Ammon's horn (tissue), 1 donor: ENCODE measurements at places on chromosomes 16 and 17.

- no peak for DNase-seq
Observed at GRCh38 chr16:12504312-12504711, 299.4 kb downstream of the CPPED1 start.

DNA sequence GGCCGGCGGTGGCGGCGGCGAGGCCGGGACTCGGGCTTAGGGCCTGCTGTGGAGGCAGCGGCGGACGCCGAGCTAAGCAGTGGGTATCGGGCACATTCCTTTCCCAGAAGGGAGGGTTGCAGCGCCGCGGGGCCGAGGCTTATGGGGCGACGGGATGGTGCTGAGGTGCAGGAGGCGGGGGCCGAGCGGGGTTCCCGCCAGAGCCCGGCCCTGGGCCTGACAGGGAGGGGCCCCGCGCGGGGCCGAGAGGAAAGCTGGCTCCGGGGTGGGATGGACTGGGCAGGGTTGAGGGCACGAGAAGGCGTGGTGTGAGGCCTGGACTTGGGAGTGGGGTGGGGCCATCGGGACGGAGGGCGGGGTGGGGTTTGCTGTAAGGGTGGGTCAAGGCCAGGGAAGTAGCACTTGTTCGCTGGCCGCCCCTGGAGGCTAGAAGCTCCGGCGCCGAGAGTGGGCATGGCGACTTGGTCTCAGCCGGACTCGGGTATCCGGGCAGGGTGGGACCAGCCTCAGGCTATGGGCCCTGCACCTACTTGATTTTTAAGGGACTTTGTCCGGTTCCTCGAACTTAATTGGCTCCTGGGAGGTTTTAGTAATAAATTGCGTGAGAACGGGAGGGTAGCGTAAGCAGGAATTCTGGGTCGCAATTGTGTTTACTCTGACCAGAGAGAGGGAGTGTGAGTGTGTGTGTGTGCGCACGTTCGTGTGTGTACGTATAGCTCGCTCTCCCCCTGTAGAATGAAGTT lies 396 bp downstream of the NFE2L1 start:
- peak; percentile 81 for DNase-seq

- peak; percentile 73 for DNase-seq
Observed at GRCh38 chr17:4607773-4608187, 23.5 kb downstream of the SMTNL2 start.

- no peak for DNase-seq
Observed at GRCh38 chr16:73711406-73712080, 585.1 kb upstream of the PSMD7 start.

- DNase-seq: peak; percentile 83
Observed at GRCh38 chr16:56488035-56488434, 31.8 kb downstream of the BBS2 start.

GRCh38 chr16:86887416-86887815 lies 309.1 kb downstream of the FOXL1 start:
- DNase-seq: no peak

DNA sequence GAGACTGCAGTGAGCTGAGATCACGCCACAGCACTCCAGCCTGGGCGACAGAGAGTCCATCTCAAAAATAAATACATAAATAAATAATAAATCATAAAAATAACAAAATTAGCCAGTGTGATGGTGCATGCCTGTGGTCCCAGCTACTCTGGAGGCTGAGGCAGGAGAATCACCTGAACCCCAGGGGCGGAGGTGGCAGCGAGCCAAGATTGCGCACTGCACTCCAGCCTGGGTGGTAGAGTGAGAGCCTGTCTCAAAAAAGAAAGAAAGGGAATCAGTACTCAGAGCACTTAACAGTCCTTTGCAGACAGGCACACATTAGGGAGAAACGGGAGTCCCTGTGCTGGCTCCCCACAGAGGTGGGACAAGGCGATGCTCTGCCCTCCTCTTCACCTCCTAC lies 25.1 kb downstream of the MAPK8IP3 start:
- DNase-seq: no peak

DNA sequence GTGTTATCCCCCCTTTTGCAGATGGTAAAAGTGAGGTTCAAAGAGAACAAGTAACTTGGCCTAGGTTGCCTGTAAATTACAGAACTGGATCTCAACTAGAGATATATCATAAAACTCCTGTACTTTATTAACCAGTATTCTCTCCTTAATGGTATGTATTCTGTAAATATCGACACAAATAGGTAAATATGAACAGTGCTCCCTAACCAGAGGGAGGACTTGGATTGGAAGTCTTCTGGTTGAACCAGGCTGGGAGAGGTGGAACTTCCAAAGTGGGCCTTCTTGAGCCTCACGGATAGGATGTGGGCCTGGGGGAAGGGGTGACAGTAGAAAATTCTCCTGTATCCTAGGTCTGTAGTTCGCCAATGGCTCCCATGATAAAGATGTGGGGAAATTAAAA lies 7.7 kb downstream of the STAT5A start:
- DNase-seq: no peak

- no peak for DNase-seq
Observed at GRCh38 chr17:31369266-31369665, 22.2 kb upstream of the RAB11FIP4 start.

DNA sequence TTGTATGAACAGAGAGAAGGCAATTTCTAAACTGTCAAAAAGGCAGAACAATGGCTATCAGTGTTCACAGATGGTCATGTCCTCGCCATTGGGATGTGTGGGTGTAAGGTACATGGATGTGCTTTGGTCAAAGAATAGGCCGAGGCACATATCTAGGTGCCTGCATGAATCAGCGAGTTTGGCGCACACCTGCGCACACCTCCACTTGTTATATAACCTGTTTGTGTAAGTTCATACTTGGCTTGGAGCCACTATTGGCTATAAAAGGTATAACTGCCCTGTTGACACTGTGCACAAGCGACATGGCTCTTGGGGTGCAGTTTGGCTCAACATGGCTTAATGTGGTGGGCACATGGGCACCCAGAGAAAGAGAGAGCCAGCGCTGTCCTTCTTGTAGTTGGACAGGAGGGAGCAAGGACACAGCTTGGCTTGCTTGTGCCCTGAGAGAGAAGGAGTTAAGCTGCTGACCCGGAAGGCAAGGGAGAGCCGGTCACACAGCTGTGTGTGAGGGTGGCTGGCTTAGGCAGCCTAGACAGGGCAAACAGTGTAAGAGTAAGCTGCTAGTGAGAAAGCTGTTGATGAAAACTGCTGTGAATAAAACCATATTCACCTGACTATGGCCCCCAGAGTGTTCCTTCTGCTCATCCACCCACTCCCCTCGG lies 499.1 kb downstream of the KCNJ2 start:
- no peak for DNase-seq

DNA sequence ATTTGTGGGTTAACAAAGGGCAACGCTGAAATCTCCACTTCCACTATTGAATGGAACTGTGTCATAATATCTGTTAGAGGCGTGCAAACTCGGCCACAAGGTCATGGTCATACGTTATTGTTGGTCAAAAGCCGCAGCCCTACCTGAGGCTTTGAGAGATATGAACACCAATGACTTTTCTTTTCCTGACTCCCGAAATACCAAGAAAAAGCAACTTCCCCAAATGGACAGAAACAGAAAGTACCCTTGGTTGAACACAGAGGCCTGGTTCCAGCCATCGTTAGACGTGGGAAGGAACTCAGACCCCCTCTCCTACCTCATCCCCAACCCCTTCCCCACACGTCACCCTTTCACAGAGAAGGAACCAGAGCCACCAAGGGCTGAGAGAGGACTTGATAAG lies 1.4 kb upstream of the PIK3R5 start:
- peak; percentile 64 for DNase-seq

- DNase-seq: no peak
Observed at GRCh38 chr16:1337486-1337885, 4.0 kb downstream of the BAIAP3 start.

DNA sequence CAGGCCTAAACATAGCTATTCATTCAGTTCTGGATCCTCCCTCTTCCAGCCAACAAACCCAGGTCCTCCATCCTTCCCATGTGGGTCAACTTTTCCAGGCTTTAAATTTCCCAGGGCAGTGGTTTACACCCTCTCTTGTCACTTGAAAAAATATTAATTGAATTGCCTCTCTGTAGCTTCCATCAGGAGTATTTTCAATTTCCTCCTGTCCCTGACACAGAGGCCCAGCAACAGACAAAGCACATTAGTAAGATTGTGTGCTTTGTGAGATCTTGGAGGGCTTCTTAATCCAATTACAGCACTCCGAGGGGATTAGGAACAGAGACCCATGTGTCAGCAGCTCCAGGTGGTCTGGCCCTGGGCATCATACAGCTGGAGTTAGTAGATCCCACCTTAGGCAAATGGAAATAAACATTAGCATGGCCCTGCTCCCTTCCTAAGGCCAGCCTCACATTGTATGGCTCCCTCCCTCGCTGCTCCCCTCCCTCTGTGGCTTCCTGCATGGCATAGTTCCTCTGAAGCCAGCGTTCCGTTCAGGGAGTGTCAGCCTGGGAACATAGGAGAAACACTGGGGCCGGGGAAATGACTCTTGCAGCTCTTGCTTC lies 132.7 kb upstream of the HSBP1 start:
- no peak for DNase-seq

GRCh38 chr16:48441106-48441505 lies 55.9 kb upstream of the SIAH1 start:
- no peak for DNase-seq

- no peak for DNase-seq
Observed at GRCh38 chr17:76147211-76148014, 6.4 kb upstream of the FOXJ1 start.

DNA sequence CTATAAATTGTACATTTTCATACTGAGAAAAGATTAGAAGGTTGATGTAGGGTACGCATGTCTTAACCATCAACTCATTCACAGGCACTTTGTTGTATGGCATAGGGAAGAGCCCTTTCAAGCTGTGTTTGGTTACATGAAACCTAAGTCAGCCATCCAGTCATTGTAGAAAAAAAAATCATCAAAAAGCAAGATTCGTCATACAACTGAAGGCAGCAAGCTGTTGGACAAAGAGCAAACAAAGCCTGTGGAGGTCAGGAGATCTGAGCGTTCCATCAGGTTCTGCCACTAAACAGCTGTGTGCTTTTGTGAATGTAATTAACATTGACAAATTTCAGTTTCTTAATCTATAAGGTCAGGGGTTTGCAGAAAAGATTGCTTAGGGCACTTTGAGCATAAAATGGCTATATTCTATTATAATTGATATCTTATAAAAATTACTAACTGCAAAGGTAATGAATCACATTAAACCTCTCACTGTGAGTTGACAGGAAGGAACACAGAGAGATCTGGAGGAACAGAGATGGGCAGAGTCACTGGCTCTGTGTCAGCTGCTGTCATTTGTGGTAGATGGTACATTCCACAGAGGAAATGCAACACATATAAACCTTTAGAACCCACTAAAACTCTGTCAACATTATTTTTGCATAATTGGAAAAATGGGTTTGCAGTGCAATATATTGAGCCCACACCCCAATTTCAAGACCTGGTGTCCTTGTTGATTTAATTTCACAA lies 66.3 kb upstream of the MYOCD start:
- no peak for DNase-seq

DNA sequence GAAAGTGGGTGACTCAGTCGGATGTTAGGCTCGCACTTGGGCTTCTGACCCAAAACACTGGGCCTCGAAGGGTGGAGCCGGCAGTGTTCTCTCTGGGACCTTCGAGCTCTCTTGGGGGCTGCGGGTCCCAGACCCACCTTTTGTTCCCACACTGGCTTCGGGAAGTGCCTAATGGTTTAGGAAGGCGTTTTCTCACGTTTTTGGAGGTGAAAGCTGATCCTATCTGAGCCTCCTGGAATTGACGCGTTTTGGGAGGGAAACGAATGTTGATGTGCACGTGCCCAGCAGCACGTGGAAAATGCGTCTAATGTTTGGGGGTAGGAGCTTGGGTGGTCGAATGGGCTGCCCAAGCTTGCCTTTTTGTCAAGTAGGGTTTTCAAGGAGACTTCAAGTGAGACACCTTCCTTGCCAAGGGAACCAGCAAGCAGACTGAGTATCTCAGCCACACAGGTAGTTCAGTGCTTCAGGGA lies 666 bp downstream of the HGS start:
- no peak for DNase-seq

DNA sequence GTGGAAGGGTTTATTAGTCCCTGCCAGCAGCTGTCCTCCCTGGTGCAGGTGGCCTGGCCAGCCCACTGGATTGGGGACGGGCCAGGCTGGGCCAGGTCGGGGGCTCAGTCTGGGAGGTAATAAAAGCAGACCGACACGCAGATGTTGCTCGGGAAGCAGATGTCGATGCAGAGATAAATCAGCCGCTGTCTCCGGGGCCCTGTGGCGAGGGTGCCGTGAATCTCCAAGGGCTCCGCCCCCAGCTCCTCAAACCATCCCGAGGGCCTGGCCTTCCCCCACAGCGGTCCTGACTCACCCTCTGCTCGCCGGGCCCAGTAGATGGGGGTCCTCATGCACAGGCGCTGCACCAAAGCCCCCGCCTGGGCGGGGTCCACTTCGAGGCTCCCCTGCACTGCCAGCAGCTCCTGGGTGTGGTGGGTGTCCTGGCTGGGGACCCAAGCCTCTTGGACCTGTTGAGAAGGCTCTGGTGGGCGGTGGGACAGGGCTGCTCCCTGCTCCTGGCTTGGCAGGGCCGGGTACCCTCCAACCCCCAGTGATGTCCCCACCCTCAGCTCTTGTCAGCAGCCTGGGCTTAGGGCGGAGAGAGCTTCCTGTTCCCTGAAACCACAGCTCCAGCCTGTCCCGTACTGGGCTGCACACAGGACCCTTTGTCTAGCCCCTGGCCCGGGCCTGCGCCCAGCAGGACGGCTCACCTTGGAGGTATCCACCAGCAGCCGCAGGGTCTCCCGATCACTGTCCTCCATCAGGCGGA lies 1.2 kb downstream of the BRICD5 start:
- DNase-seq: no peak

- DNase-seq: no peak
Observed at GRCh38 chr17:81537343-81537855, 9.2 kb downstream of the FSCN2 start.

DNA sequence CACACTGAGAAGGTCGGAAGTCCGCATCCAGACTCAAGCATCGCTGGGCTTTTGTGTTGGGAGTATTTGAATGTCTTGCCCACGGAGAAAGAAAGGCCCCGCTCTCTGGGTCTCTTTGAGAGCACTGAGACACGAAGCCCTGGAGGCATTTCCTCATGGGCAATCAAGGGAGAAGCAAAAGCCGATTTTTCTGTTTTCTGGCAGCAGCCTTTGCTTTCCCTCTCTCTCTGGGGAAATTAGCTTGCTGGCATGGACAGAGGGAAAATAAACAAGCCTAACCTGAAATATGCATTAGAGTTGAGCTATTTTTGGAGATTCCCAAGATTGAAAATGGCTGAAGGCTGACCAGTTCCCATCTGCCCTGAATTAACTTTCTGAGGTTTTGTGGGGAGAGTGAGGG lies 238.7 kb downstream of the HAPSTR1 start:
- DNase-seq: no peak

- DNase-seq: no peak
Observed at GRCh38 chr16:69424935-69425784, 741 bp downstream of the CYB5B start.

GRCh38 chr17:50460831-50461526 lies 7.7 kb downstream of the CHAD start:
- DNase-seq: no peak

GRCh38 chr17:1894753-1895339 lies 65.0 kb downstream of the RPA1 start:
- DNase-seq: no peak

GRCh38 chr17:50240851-50241250 lies 33.4 kb upstream of the TMEM92 start:
- no peak for DNase-seq
